Hypothalamus (tissue), 51 donors: ENCODE measurements at places on chromosomes 12 and 14.

DNA sequence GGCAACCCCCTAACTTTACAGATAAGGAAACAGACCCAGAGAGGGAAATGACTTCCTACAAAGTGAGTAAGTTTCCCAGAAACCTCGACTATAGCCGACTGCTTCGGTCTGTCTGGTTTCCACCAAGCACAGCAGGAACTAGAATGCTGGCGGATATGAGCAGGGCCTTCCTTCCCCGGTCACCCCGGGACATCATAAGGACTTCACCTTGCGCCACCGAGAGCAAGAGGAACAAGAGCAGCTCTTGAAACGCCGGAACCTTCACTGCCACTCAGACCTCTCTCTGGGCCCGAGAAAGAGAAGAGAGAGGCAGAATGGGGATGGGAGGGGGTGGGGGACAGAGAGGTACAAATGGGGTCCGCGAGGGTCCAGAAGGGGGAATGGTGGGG is 29.4 kb upstream of the GPR68 start:
- DNase-seq = no peak

DNA sequence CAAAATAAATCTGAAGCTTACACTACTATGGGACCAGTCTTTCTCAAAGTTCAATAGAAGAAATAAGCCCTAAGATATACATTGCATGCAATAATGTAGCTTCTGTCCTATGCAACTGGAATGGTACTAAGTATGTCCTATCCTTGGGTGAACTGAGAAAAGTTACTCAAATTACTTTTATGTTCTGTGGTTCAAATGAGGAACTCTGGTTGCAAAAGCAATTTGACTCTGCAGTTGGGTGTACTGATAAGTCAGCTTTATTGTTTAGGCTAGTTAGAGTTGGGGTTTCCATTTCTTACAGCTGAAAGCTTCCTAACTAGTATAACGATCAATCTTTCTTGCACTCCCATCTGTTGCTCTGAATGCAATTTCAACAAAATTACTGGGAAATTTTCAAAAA is 29.2 kb downstream of the GPR135 start:
- no peak for DNase-seq

DNA sequence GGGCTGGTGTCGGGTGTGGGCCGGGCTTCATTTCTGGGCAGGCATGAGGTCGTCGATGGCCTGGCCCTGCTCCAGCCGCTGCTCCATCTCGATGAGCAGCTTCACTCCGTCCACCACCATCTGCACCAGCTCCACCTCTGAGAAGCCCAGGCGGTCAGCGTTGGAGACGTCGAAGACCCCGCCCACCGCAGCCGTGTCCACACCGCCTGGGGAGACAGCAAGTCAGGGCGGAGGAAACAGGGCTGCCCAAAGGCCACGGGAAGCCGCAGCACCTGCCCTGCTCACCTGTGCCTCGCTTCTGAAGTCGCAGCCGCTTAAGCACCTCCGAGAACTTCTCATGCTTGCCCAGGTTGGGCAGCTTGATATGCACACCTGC is 2.8 kb downstream of the CKB start:
- no peak for DNase-seq

DNA sequence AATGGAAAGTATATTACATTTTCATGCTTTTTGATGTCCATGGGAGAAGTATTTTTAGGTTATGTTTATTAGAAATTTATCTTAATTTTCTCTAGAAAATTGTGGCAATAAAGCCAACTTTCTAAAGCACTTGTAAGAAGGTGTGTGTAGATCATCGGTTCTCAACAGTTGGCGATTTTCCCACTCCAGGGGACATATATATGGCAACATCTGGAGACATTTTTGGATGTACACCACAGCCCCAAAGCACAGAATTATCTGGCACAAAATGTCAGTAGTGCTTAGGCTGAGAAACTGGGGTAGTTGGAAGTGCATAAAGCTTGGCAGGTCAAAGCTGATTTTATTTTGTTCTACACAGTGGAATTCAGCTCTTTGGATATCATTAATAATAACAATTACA is 86.9 kb downstream of the FLRT2 start:
- DNase-seq = no peak

- no peak for DNase-seq
Observed at GRCh38 chr12:49678711-49679110, 28.5 kb downstream of the FMNL3 start.

- DNase-seq = no peak
Observed at GRCh38 chr14:51732494-51733112, 80.9 kb downstream of the FRMD6 start.

DNA sequence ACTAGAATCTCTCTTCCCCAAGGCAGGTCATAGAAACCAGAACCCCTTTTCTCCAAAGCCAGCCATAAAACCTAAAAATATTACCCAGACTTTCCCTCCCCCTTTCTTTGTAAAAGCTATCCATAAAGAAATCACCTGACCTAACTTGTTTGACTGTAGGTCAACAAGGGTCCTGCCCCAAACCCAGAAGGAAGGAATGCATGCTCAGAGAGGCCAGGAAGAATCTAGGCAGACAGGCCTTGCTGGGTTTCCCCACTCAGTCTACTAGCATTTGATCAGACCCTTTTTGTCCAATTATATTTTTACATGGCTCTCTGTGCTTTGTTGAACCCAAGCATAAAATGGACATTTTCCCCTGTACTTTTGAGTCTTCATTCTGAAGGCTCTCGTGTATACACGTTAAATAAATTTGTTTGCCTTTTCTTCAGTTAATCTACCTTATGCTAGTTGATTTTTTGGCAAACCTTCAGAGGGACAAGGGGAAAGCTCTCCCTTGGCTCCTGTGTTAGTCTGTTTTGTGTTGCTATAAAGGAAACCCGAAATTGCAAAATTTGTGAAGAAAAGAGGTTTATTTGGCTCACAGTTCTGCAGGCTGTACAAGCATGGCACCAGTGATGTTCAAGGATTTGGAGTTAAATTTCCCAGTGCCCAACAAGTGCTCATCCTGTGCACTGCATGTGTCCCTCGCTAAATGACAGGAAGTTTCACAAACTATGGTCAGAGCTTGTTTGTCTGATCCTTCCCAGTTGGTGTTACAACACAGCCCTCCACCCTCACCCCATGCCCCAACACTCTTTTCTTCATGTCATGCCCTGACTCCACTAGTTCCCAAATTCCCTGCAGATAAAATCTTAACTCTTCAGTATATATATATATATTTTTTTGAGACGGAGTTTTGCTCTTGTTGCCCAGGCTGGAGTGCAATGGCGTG is 14.2 kb upstream of the RASSF3 start:
- no peak for DNase-seq

DNA sequence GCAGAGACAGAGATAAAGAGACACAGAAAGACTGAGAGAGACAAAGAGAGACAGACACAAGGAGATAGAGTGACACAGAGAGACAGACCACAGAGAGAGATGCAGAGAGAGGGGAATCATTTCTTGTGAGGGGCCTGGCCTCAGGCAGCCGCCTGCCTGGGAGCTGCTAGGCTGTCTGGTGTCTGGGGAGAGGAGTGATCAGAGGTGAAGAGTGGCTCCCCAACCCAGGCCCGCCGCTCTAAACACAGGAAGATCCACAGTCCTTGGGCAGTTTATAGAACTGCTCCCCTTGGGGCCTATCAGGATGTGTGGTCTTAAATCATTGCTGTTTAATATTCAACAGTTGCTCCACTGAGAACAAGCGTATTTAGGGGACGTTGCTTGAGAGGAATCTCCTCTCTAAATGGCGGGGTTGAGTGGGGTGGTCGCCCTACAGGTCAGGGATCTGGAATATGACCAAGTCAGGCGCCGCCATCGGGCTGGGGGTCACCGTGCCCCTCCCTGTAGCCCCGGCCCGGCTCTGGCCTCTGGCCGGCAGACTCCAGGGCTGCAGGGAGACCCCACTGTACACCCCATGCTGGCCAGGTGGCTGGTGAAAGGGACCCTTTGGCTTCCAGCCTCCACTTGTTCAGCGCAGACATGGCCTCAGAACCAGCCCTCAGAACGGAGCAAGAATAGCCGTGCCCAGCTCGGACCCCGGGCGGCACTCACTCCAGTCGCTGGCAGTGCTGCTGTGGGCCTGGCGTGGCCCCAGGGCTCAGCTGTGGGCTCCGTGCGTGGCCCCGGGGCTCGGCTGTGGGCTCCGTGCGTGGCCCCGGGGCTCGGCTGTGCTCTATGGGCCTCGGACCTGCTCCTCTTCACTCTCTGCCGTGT is 89.4 kb downstream of the GALNT9 start:
- DNase-seq = no peak
